ENCODE measurements at places on chromosomes 6 and 20. TPM values are rescaled to one million over a fixed set of nuclear protein-coding genes. Genes with fewer than 3 reads are reported as not detected.

GRCh38 chr20:37354210-37355195, 8.6 kb downstream of the SRC start:
- DNase-seq = no peak

GRCh38 chr6:37799263-37799644, 20.3 kb upstream of the ZFAND3 start:
- DNase-seq = no peak

DNA sequence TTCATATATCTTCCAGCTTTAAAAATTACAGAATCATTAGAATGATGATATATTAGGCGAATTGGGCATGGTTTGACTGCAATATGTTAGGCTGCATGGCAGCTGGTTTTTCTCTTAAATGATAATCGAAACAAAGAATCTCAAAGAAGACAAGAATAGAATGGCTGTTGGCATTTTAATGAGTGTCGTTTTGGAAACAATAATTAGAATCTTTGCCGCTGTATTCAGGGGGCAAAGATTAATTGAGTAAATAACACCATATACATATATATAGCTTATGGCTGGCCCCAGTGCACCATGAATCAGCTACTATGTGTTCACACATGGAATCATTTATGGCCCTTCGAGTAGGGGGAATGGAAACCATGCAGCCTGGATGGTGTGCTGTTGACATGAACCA, 216.2 kb downstream of the RNF144B start:
- no peak for DNase-seq

- no peak for DNase-seq
Observed at GRCh38 chr6:46626228-46626909, 26.2 kb downstream of the CYP39A1 start.

- no peak for DNase-seq
Observed at GRCh38 chr6:26439151-26440125, 866 bp upstream of the BTN3A3 start.

CHRNA4 gene
- total RNA-seq = not detected

EDEM2 gene
- total RNA-seq = 12.7 TPM

CLVS2 gene
- total RNA-seq = not detected

GPR6 gene
- total RNA-seq = not detected

DNA sequence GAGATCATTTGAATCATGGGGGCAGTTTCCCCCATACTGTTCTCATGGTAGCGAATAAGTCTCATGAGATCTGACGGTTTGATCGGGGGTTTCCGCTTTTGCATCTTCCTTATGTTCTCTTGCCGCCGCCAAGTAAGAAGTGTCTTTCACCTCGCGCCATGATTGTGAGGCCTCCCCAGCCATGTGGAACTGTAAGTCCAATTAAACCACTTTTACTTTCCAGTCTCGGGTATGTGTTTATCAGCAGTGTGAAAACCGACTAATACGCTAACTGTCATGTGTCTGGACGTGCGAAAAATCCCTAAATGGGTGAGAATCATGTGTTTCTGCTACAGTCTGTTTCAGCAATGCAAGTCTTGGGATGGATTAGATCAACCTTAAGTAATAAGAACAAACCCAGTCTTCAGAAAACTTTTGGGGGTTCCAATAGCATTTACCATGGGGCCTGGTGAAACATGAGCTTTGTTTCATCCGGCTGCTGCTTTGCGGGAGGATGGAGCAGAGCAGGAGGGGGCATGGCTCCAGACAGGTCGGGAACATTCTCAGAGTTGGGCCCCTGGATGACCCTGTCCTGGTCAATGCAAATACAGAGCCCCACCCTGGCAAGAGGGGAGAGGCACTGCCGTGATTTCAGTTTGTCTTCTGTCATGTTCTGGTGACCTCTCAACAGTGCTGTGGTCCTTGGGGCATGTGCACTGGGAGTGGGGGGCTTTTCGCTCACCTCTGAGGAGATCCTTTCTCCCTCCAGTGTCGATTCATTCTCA, 41.5 kb downstream of the CTCFL start:
- DNase-seq = no peak

DNA sequence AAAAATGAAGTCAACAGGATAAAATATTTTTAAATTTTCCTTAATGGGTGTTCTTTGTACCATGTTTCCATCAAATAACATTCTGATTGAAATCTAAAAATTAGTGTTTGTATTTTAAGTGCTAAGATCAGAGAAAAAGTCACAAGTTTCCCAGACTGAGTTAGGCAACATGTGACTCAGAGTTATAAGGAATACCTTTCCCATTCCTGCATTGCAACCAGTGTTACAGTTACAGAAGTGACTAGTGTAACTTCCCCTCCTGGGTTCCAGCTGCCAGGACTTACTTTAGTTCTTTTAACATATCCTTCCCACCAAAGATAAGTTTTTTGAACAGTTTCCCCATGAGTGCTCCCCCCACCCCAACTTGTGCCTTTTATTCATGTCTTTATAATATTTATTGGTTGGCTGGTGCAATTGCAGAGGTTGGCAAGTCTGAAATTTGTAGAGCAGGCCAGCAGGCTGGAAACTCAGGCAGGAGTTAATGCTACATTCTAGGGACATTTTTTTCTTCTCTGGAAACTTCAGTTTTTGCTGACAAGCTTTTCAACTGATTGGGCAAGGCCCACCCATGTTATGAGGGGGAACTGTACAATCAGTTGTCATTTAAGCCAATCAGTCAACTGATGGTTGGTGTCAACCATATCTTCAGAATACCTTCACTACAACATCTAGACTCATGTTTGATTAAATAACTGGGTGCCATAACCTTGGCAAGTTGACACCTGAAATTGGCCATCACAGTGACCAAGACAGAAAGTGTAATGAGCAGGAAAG, 22.9 kb upstream of the ESR1 start:
- DNase-seq = no peak

GRCh38 chr6:132140189-132140588, 189.0 kb upstream of the CCN2 start:
- no peak for DNase-seq

- DNase-seq = no peak
Observed at GRCh38 chr6:111472933-111473435, 10.0 kb downstream of the REV3L start.

PBOV1 gene
- total RNA-seq = not detected

DNA sequence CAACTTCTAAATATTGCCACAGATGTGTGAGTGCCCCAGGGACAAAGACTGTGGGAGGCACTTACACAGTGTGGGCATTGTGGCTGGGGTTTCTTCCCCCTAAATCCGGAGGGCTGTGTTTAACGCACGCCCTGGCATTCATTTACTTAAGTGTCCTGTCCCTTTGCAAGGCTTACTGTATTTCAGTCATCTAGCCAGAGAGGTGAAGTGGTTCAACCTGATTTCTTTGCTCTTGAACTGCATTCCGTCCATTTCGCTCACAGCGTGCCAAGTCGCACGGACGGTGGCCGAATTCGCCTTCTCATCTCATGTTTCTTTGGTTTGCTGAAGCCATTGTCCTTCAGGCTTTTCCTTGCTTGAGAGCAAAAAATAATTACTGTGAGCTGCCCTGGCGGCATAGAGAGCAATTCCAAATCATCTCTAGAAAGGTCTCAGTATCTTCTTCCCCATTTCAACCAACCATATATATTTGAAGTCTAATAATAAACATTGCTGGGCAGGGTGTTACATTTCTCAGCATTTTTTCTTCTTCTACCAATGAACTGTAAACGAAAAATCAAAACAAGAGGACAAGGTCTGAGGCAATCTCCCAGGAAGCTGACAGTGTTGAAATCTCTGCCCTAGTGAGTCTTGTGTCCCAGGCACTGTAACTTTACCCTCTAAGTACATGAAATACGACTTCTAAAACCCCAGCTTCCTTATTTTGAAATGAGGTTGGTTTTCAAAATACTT, 16.9 kb downstream of the SYTL3 start:
- DNase-seq = no peak

DNA sequence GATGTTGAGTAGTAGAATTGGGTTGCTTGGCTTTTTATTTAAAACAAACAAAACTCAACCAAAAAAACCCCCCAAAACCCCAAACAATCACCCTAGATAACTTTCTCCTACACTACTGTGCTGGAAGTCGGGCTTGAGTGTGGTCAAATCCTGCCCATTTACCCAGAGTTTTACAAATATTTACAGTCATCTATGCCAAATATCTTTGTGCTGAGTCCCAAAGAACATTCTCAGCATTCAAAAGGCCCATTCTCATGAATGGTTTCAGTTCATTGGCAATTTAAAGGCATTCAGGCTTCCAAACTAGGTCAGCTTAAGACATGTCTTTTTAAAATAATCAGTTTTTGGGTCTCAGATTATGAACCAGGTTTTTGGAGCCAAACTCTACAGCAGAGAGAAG, 1.8 kb downstream of the RNF144B start:
- no peak for DNase-seq

GRCh38 chr6:147260091-147260490, 55.9 kb downstream of the STXBP5 start:
- no peak for DNase-seq

ZBTB46 gene
- total RNA-seq = 16.5 TPM

PCIF1 gene
- total RNA-seq = 33.1 TPM

- no peak for DNase-seq
Observed at GRCh38 chr20:18611492-18611891, 23.6 kb downstream of the DTD1 start.

PARD6B gene
- 7.1 TPM for total RNA-seq

DNA sequence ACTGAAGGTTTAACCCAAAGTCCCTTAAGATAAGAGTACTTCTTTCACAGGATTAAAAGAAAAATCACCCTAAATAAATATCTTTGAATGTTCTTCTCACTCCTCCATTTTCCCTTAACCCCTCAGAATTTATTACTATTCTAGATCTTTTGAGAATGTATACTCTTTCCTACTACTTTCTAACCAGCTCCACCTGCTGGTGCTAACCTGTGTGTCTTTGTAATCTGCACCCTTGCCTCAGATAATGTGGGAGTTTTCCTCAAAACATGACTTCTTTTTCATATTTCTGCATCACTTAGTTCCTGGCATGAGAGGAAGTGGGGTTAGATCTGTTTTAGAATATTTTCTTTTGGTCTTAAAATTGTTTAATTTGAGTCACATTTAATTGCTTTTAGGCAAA, 394.2 kb downstream of the BMP2 start:
- peak; percentile 13 for DNase-seq

DEFB127 gene
- not detected for total RNA-seq

DNA sequence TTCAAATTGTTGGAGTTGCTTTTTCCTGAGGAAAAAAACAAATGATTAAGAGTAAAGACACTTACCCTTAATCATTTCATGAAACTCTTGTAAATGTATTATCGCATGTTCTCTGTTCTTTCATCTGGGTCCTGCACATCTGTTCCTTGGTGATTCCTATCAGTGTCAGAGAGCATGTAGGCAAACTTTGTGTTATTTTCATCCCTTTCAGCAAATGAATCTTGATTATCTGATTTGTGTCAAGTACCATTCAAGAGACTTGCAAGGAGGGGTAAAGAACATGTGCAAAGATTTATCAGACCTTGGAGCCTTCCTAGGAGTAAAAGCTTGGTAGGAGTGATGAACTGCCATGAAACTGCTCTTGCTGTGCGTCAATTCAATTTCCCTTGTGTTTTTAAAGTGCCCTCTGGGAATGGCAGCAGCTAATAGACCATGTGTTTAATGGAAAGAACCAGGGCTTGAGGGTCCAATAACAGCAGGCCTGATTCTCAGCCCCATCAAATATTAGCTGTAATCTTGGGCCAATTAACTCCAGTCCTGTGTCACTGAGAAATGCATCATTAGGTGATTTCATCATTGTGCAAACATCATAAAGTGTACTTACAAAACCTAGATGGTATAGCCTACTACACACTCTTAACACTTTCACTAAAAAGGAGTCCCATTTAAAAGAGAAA, 118.9 kb upstream of the CEP85L start:
- no peak for DNase-seq

DNA sequence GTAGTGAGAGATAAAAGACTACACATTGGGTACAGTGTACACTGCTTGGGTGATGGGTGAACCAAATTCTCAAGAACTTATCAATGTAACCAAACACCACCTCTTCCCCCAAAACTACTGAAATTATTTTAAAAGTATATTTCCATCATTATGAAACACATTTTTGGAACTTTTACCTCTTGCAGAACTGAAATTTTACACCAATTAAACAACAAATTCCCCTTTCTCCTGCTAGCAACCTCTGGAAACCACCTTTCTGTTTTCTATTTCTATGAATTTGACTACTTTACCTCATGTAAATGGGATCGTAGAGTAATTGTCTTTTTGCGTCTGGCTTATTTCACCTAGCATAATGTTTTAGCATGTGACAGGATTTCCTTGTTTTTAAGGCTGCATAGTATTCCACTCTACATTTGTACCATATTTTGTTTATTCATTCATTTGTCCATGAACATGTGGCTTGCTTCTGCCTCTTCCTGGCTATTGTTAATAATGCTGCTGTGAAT, 149.9 kb upstream of the PHACTR1 start:
- no peak for DNase-seq

- DNase-seq = no peak
Observed at GRCh38 chr20:1075616-1076015, 42.8 kb upstream of the PSMF1 start.

TUBB1 gene
- 0.30 TPM for total RNA-seq

DNA sequence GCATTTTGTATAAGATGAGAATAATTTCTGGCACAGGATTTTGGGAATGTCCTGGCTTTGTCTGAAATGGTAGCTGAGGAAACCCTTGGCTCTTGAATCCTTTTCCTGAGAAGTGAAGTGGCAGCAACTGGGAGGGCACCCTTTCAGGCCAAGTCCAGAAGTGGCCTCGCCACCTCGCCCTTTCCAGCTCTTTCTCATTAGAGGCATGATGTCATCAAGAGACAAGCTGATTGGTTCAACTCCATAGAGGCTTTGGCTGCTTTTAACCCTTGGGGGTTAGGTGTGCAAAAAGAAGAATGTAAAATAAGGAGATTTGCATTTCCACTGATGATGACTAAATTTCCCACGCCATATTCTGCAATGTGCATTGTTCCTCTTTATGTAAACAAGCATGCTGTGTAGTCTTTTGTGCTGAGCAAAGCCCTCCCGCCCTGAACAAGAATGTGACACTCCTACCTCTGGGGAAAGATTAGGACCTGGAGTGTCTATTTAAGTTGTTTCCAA, 116.5 kb downstream of the TCP11 start:
- DNase-seq = peak; percentile 62

DNA sequence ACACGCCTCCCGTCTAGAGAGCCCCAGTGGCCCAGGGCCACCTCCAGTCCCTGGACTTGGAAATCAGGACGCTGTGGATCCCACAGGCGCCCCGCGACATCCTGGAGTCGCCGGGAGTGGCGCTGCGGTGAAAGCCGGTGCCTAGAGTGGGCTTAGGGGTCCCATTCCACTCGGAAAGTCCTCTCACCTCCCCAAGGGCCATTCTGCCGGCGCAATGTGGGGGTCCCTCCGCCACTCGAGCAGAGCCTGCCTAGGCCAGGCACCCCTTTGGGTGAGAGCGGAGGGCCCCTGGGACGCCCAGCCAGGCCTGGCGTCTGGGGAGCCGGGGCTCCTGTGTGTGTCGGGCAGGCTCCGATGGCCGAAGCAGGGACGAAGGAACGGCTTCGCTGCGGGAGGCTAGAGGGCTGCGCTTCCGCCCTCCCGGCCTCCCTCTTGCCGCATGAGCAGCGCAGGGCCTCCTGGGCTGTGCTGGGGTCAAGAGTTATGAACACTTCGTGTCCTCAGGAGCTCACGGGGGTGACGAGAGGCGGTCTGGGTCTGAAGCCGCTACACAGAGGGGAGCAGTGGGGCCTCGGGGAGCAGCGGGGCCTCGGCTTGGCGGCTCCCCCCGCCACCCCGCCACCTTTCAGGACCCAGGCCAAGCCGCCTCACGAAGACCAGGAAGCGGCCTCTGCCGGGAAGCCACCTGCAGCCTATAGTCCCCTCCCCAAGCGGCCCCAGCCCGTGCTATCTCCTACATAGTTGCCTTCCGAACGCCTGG, 13.6 kb downstream of the POU3F2 start:
- DNase-seq = no peak
